ENCODE measurements at places on chromosomes 16 and 17. TPM values are rescaled to one million over a fixed set of nuclear protein-coding genes. Genes with fewer than 3 reads are reported as not detected.
A peak's percentile ranks its signal among the peaks of the same experiment; 100 is the strongest.

DNA sequence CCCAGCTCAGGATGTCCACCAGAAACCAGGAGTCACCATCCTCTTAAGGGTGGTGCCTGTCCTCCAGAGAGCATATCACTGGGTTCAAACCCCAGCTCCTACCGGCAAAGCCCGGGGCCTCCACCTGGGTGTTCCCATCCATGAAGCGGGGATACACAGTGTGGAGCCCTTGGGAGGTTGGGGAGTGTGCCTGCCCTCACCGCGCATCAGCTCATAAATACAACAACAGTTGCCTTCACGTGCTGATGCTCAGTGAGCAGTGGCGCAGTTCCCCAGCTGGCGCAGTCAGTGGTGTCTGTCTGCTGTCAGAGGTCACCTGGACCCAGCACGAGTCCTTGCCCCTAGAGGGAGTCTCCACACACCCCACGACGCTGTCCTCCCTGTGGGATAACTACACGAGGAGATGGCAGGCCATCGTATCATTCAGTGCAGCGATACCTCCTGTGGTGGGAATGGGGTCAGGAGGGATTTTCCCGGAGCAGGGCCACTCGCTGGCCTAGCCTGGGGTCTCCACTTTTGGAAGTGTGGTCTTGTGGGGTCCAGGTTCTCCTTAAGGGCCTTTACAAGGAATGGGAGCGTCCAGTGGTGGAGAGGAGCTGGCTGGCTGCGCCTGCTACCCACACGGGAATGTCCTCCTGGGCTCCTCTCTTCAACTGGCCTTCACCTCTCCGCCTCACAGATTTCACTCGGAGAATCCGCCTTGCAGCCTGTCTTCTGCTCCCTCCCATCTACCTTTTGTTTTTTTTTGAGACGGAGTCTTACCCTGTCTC lies 2.3 kb upstream of the ELOB start:
- no peak overlapping the region for H3K4me3 ChIP-seq
- peak; percentile 29 for DNase-seq
- H3K36me3 ChIP-seq, result no peaks in the 10 kb centered on the region
- no peak overlapping the region for H3K27ac ChIP-seq
- peaks cover 16% of the 10 kb centered on the region for H3K4me1 ChIP-seq
- H3K27me3 ChIP-seq, result no peaks in the 10 kb centered on the region

DNA sequence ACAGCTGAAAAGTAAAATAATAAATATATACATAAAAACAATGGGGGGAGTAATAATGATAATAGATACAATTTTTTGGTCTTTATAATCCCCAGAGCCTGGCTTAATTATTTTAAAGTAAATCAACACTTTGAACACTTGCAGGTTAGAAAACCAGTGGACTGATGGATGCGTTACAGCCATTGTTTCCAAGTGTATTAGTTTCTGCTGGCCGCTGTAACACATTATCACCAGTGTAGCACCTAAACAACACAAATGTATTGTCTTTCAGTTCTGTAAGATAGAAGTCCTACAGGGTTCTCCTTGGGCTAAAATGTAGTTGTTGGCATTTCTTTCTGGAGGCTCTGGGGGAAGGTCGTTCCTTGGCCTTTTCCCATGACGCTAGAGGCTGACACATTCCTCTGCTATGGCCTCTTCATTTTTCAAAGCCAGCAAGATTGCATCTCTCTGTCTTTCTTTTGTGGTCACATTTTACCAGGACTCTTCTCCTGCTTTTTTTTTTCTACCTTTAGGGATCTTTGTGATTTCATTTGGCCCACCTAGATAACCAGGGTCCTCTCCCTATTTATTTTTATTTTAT lies 116.8 kb downstream of the WWOX start:
- no peaks in the 10 kb centered on the region for H3K27me3 ChIP-seq
- no peak overlapping the region for H3K4me3 ChIP-seq
- H3K36me3 ChIP-seq, result no peaks in the 10 kb centered on the region

- DNase-seq, result no peak
- H3K4me1 ChIP-seq, result no peaks in the 10 kb centered on the region
- no peak overlapping the region for H3K27ac ChIP-seq
Measured at GRCh38 chr17:54948380-54948779, 20.1 kb downstream of the COX11 start.

GRCh38 chr16:2466667-2467527 lies 4.2 kb upstream of the NTN3 start:
- H3K27me3 ChIP-seq, result peaks cover 6% of the 10 kb centered on the region
- peak overlapping the region; percentile 25 for H3K27ac ChIP-seq
- H3K4me3 ChIP-seq, result peak overlapping the region; percentile 47
- no peaks in the 10 kb centered on the region for H3K36me3 ChIP-seq

DNA sequence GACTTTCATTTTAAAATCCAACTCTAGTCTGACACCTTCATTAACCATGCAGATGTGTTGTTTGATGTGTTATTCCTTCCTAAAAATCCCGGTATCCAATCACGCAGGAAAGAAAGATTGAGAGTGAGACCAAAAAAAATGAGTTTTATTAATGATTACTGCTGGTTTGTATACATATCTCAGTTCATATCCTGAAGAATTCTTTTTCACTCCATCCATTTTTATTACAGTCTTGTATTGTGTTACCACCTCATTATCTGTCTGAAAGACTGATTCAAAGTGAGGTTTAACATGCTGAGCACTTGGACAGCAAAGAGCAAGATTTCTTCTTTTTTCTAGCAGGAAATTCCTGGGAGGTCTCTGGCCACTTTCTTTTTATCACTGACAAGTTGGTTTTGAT lies 268.3 kb downstream of the CDH11 start:
- no peak overlapping the region for H3K27ac ChIP-seq
- no peaks in the 10 kb centered on the region for H3K4me1 ChIP-seq
- H3K27me3 ChIP-seq, result no peaks in the 10 kb centered on the region
- H3K4me3 ChIP-seq, result no peak overlapping the region

DNA sequence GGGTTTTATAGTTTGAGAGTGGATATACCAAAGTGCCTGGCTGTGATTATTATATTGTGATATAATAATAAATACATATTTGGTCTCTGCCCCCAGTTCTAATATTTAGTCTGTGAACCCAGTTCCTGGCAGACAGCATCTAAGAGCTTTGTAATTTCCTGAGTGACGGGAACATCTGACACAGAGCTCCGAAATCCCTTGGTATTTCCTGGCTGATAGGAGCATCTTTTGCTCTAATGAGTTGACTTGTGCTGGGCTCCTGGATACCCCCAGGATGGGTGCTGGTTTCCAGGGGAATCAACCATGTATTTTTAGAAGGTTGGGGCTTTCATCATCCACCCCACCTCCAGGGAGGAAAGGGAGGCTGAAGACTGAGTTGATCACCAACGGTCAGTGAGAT lies 187.3 kb downstream of the CDH13 start:
- H3K4me1 ChIP-seq, result no peaks in the 10 kb centered on the region
- no peaks in the 10 kb centered on the region for H3K36me3 ChIP-seq
- no peak overlapping the region for H3K27ac ChIP-seq

The CLEC10A gene
- 1.0 TPM for total RNA-seq

The RPL13 gene
- 6,648 TPM for total RNA-seq

Data from ovary (tissue), 10 donors.